ENCODE measurements at places on chromosomes 1 and 21.

GRCh38 chr1:31753707-31754349 lies 10.3 kb downstream of the ADGRB2 start:
- DNase-seq = no peak

DNA sequence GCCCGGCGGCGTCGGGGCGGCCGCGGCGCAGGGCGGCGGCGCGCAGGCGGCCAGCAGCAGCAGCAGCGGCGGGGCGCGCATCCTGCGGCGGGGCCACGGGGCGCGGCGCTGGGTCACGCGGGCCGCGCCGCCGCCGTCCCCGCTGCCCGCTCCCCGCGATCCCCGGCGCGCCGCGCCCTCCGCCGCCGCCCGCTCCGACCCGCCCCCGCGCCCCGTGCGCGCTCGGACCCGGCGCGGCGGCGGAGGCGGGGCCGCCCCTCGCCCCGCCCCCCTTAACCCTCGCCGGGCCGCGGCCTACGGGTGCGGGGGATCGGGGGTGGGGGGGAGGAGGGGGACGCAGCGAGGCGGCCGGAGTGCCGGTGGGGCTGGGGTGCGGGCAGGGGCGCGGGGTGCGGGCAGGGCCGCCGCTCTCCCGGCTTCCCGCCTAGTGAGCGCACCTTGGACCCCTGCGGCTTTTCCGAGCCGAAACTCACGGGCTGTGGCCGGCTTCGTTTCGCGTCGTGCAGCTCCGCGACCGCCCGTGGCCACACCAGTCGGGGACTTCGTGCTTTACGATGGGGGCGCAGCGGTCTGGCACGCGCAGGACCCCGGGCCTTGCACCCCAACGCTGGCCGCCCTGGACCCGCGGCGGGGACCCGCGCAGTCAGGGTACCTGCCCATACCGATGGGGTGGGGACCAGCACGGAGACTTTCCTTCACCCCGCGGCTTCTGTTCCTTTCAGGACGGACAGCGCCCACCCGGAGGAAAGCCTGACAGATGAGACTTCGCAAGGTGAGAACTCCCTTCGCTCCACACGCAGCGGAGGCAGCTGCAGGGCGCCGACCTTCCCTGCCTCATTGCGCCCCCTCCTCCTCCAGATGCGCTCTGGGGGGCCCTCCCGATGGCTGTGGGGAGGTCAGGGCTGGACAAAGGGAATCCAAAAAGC lies at the start of gene FNDC10:
Gene FNDC10 (minus strand): TSS at position 201 of the 926 bp plus-strand sequence. CDS start 120 bp downstream, at position 81.
- no peak for DNase-seq

GRCh38 chr21:44780767-44781459 lies 20.7 kb downstream of the UBE2G2 start:
- no peak for DNase-seq

GRCh38 chr21:31132574-31133242 lies 94.4 kb upstream of the KRTAP19-8 start:
- DNase-seq = no peak

DNA sequence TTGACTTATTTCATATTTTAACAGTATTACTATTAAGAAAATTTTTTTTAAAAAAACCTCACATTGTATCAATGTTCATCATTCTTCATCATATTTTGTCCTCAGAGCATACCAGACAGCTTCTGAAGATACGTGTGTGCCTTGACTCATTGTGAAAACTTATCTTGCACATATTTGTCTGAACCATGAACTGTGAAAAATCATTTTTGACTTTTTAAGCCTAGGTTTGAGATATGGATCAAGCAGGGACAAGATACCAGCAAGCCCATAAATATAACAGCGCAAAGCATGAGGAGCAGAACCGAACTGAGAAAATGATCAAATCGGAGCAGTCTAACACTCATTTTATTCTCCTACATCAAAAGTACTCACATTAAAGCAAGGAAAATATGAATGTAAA lies 506.0 kb downstream of the BRINP3 start:
- no peak for DNase-seq

GRCh38 chr1:171506525-171507304 lies 21.4 kb downstream of the PRRC2C start:
- DNase-seq = no peak

DNA sequence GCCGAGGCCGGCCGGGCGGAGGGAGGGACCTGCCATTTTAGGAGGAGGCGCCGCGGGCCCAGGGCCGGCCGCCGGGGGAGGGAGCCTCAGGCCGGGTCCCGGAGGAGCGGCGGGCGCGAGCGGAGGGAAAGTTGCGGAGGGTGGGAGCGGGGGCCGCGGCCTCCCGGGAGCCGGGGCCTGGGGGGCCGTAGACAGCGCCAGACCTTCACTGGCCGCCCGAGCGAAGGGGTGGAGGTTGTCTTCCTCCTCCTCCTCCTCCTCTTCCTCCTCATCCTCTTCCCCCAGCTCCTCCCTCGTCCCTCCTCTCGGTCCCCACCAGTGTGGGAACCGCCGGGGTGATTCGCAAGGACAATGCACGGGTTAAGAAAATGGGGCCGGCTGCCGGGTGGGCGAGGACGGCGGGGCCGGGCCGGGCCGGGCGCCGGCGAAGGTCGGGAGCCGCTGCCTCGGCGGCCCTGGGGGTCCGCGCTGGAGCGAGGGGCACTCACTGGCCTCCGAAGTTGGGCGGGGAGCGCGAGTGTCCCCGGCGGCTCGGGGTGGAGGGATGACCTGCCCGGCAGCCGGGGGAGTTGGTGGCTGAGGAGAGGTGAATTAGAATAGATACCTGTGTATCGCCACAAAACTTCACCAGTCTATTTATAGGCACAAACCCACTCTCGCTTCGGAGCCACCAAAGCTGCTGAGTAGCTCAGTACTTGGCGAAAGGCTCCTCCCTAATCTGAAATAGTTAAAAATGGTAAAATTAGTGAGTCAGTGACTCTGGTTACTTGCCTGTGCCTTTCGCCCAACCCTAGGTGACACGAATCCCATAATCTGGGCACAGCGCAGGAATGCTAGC lies 1.3 kb downstream of the DYRK1A start:
- peak; percentile 41 for DNase-seq

- DNase-seq = no peak
Measured at GRCh38 chr1:36759355-36759754, 275.0 kb downstream of the GRIK3 start.

GRCh38 chr21:45319461-45320211 lies 31.9 kb upstream of the POFUT2 start:
- DNase-seq = peak; percentile 43

DNA sequence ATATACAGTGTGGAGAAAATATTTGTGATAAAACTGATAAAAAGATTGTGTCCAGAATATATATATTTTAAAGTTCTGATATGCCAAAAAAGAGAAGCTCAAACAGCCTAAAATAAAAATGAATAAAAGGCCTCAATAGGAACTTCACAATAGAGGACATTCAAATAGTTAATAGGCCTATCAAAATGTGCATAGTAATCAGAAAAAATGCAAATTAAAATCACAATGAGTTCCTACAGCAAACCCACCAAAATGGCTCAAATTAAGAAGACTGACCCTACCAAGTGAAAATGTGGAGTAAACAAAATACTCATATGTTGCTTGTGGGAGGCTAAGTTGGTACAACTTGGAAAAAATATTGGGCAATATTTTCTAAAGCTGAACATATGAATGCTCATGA lies 57.6 kb upstream of the COG2 start:
- DNase-seq = no peak

DNA sequence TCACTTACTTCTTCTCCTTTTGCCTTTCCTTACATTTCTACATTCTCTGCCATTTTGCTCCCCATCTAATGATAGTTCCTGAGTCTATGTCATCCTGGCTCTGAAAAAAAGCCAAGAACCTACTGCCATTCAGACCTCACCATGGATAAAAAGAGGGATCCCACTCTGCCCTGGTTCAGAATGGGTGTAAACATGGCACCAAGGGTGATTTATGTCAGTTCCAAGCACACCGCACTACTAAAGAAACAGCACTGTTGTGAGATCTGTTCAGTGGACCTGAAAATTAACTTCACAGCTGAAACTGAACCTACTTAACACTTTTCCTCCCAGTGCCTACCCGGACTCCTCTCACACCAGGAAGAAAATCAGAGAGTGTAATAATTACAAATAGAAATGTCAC lies 72.3 kb upstream of the NTPCR start:
- DNase-seq = no peak

- peak; percentile 48 for DNase-seq
Measured at GRCh38 chr1:200979574-200980451, 43.7 kb downstream of the KIF21B start.

DNA sequence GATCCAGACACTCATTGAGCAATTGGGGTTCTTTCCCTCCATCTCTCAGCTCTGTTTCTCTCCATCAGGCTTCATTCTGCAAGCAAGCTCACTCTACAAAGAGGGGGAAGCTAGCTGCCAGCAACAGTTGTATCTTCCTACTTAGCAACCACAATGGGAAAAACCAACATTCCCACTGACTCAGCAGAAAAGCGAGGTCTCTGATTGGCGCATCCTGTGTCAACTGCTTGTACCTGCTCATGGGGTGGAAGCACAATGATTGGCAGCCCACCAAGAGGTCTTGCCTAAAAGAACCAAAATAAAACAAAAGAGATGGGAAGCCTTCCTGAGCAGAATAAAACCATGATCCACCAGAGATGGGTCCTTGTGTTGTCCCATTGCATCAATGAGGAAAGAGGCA lies 4.0 kb upstream of the CDA start:
- DNase-seq = no peak

DNA sequence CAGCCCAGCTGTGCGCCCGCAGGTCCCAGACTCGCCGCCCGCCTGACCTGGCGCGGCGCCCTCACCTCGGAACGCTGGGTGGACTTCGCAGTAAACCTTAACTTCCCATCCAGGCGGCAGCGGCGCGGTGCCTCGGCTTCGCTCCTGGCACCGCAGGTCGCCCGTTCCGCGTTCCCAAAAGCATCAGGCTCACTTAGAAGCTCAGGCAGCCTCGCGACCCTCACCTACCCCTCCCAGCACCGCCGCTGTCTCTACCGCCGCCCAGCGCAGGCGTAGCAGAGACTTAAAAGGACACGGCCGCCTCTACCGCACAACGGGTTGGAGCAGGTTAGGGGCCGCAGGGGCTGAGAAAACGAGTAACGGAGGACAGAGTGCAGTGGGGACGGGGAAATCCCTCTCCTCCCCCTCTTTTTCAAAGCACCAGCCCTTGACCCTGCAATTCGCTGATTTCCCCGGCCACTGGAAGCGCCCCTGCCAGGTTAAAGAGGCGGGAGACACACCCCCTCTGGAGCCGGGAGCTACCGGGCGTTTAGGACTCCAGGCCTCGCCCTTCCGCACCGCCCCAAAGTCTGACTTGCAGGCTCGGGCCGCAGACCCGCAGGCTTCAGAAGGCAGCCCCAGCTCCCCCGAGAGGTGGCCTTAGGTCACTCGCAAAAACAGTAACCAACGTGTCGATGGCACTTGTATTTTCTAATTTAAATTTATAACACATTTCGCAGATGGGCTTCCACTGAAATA lies 328.5 kb downstream of the FAM72C start:
- no peak for DNase-seq

- DNase-seq = no peak
Measured at GRCh38 chr1:206463137-206463536, 7.1 kb upstream of the IKBKE start.

- DNase-seq = no peak
Measured at GRCh38 chr1:41362357-41362721, 1.1 kb downstream of the FOXO6 start.

DNA sequence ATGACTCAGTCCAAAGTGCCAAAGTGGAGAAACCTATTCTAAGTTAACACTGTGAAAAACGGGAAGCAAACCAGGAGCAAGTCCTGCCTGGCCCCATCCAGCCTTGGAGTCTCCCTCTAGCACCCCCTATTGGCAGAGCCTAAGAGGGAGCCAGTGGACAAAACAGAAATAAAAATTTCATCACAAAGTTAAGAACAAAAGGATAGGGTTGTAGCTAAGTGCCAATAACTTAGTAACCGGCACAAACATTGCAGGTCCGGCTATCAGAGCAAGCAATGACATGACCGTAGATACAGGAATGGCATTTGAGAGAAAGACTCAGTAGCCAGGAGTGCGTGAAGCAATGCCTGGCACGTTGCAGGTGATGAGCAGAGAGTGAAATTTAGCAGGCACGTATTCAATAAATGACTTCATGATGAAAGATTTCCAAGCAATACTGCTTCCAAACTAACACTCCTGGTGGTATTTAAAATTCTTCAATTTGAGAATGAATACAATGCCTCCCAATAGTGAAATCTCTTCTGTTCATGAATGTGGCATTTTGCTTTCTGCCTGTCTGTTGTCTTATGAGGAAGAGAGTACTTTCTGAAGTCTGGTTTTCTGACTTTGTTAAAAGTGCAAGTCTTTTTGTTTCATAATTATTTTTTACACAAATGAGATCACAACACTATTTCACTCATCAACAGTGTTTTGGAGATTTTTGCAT lies 391.0 kb downstream of the OMA1 start:
- DNase-seq = peak; percentile 11

DNA sequence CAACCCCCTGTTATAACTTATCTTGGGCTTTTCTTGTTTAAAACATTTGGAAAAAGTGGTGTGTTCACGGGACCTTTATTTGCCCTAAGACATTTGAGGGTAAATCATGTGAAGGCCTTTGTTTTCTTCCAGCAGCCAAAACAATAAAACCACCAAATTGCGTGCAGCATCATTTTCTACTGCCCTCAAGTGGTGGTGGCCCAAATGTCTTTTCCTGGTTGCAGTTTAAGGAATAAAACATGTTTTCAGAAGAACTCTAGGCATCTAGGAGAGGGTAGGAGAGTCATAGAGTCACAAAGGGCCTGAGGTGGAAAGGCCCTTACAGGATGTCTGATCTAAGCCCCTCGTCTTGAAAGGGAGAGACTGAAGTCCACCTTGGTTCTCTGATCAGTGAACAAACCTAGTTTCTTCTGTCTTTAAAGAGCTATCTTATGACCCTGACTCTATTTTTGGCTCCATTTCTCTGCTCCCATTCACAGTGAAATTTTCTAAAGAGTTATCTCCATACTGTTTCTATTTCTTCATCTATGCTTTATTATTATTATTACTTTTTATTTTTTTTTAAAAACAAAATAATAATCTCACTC lies 16.0 kb upstream of the EPS15 start:
- peak; percentile 42 for DNase-seq

- no peak for DNase-seq
Measured at GRCh38 chr1:107936498-107937481, 28.2 kb downstream of the VAV3 start.

- DNase-seq = no peak
Measured at GRCh38 chr1:77386276-77386675, 104.5 kb downstream of the AK5 start.

DNA sequence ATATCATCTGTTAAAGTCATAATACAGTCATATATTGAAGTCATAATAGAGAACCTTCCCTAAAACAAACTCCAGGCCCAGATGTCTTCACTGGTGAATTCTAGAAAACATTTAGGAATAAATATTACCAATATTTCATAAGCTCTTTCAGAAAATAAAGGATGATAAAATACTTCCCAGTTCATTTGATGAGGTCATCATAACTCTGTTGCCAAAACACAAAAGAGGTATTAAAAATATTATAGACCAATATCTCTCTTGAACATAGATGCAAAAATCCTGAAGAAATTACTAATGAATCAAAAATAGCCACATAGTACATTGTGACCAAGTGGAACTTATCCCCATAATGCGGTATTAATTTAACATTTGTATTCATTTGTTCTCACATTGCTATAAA lies 132.4 kb upstream of the ZP4 start:
- DNase-seq = no peak

All from Caco-2 (cell line).